ENCODE measurements at places on chromosomes 4 and X. TPM values are rescaled to one million over a fixed set of nuclear protein-coding genes. Genes with fewer than 3 reads are reported as not detected.

DNA sequence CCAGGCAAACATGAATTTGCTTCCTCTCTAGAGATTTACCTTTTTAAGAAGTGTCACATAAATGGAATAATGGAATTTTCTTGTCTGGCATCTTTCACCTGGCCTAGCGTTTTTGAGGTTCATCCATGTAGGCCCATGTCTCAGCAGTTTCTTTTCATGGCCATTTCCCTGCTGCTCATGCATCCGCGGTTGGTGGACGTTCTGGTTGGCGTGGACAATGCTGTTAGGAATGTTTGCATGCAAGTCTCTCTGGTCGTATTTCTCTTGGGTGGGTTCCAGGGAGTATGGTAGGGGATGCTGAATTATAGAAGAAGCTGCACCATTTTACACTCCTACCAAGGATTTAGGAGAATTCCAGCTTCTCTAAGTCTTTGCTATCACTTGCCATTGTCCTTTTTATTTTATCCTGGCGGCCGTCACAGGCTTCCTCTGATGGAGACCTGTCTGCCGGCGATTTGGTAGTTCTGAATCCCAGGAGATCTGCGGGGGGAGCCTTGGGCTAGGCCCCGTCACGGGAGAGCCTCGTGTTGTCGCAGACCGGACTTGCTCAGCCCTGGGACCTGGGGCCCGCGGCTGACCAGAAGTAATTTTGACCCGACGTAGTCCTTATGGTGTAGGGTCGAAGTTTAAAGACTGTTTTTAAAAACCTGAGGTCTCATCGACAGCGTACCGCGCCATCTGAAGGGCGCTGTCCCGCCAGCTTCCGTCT is 56.9 kb upstream of the TADA2B start:
- DNase-seq = no peak

DNA sequence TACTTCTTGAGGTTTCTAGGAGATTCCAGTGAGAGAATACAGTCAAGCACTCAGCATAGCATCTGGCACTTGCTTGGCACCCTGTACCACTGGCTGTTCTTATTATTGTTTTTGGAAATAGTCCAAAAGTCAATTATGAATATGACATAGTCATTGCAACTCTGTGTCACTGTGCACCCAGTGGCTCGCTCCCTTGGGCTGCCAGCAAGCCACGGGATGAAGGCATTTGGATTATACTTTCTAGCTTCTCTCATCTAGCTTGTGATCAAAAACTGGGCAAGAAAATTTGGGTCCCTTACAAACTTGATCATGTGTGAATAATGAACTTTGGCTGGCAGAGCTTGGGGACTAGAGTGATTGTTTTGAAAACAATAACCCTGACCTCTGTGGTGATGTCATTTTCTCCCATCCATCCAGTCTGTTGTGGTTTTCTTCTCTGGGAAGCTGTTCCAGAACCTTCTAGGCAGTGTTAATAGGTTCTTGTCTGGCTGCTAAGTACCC is 32.7 kb upstream of the LIMCH1 start:
- no peak for DNase-seq

GRCh38 chr4:85039526-85039925 is 73.0 kb upstream of the WDFY3 start:
- DNase-seq = no peak

- no peak for DNase-seq
Observed at GRCh38 chr4:38101563-38101962, 141.4 kb downstream of the PTTG2 start.

The USP26 gene
- not detected for total RNA-seq

Data from activated T-cell treated with anti-CD3 and anti-CD28 coated beads, Interleukin-2, amount 50 U/mL, for 4 hours (primary cell).